Endothelial cell of umbilical vein (primary cell): ENCODE measurements at places on chromosomes 12 and 14.

DNA sequence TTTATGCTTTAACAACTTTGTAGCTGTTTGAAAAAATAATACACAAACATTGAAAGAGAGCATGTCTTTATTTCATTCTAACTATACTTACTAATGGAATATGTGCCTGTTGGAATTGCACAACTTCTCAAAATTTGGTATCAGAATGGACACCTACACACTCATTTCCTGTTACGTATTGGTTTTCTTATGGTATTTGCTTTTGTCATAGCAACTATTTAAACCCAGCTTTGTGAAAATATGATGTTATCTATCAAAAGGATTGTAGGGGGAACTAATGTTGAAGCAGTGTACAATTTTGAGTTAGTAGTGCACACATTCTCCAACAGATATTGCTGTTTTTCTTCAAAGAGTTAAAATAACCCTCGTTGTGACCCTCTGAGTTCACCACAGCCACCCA lies 52.6 kb downstream of the RBMS2 start:
- H3K27ac ChIP-seq: peak overlapping the region; percentile 77
- no peaks in the 10 kb centered on the region for H3K27me3 ChIP-seq
- peaks cover 4% of the 10 kb centered on the region for H3K4me1 ChIP-seq
- peak; percentile 40 for DNase-seq
- H3K36me3 ChIP-seq: peaks cover 20% of the 10 kb centered on the region

DNA sequence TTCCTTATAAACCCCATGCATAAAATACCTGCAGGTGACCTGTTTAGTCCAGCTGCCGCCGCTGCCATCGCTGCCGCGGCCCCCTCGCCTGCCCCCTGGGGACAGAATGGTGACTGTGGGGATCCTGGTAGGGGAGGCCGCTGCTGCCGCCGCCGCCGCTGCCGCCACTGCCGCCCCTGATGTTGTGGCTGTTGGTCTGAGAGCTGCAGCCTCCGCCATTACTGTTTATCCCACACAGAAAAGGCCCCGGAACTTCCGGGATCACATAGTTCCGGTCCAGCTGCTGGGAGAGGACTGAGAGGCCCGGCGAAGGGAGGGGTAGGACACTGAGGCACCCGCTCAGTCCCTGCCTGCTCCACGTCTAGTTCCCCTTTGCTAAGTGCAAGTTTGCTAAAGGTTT lies 244.9 kb downstream of the C12orf50 start:
- no peaks in the 10 kb centered on the region for H3K4me1 ChIP-seq
- no peak overlapping the region for H3K4me3 ChIP-seq
- H3K36me3 ChIP-seq: no peaks in the 10 kb centered on the region
- H3K27ac ChIP-seq: no peak overlapping the region
- DNase-seq: no peak
- H3K27me3 ChIP-seq: no peaks in the 10 kb centered on the region

GRCh38 chr14:54698966-54699530 lies 132.1 kb downstream of the SAMD4A start:
- no peak overlapping the region for H3K4me3 ChIP-seq
- H3K27me3 ChIP-seq: no peaks in the 10 kb centered on the region
- peaks cover 10% of the 10 kb centered on the region for H3K36me3 ChIP-seq
- H3K27ac ChIP-seq: no peak overlapping the region

DNA sequence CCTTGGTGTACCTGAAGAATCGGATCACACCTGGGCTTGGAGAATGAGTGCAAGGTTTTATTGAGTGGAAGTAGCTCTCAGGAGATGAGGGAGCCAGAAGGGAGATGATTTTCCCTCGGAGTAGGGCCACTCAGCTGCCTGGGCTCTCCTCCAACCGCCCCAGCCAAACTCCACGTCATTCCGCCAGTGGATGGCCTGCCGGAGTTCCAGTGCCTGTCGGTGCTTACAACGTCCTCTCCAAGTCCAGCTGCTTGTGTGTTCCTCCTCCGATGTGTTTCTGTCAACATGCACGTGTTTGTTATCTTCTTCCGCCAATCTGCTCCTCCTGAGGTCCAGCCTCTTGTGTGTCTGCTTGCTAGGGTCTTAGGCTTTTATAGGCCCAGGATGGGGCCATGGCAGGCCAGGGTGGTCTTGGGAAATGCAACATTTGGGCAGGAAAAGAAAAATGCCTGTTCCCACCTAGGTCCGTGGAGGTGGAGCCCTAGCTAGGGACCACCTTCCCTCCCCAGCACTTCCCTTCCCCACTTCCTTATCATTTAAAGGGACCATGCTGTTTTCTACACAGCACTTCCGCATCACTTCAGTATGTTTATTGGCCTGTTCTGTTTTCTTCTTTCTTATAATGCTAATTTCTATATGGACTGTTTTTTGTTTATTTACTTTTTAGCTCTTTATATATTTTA lies 343.2 kb downstream of the PDZRN4 start:
- no peak overlapping the region for H3K27ac ChIP-seq
- no peaks in the 10 kb centered on the region for H3K36me3 ChIP-seq
- no peak overlapping the region for H3K4me3 ChIP-seq
- no peaks in the 10 kb centered on the region for H3K27me3 ChIP-seq

GRCh38 chr14:27077214-27077613 lies 479.4 kb upstream of the NOVA1 start:
- no peak for DNase-seq
- no peaks in the 10 kb centered on the region for H3K4me1 ChIP-seq
- H3K27me3 ChIP-seq: no peaks in the 10 kb centered on the region
- no peak overlapping the region for H3K27ac ChIP-seq
- H3K36me3 ChIP-seq: no peaks in the 10 kb centered on the region
